EH (cell line): ENCODE measurements at places on chromosomes 5 and 9.

DNA sequence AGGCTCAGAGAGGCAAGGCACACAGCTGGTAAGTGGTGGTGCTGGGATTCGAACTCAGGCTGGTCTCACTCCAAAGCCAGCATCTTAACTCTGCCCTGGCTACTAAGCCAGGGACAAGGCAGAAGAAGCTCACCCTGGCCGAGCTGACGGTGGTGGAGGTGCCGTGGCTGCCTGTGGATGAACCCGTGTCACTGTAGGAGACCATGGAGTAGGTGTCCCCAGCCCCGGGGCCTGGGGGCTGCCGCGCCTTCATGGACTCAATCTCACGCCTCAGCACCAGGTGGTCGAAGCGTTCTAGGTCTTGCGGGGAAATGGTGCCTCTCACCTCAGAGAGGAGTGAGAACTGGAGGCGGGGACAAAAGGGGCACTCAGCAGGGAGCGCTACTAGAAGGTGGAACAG is 35.4 kb upstream of the AKNA start:
- no peak for DNase-seq

GRCh38 chr9:112332977-112333638 is at the start of gene PTBP3:
TSS of gene PTBP3 (minus strand) at chr9:112333619. CDS start at chr9:112297865, 35,754 bp downstream.
- DNase-seq = peak; percentile 77

GRCh38 chr9:35954942-35955546 is 2.9 kb downstream of the OR2S2 start:
- peak; percentile 80 for DNase-seq

- DNase-seq = no peak
Measured at GRCh38 chr5:22651355-22651754, 201.8 kb downstream of the CDH12 start.

DNA sequence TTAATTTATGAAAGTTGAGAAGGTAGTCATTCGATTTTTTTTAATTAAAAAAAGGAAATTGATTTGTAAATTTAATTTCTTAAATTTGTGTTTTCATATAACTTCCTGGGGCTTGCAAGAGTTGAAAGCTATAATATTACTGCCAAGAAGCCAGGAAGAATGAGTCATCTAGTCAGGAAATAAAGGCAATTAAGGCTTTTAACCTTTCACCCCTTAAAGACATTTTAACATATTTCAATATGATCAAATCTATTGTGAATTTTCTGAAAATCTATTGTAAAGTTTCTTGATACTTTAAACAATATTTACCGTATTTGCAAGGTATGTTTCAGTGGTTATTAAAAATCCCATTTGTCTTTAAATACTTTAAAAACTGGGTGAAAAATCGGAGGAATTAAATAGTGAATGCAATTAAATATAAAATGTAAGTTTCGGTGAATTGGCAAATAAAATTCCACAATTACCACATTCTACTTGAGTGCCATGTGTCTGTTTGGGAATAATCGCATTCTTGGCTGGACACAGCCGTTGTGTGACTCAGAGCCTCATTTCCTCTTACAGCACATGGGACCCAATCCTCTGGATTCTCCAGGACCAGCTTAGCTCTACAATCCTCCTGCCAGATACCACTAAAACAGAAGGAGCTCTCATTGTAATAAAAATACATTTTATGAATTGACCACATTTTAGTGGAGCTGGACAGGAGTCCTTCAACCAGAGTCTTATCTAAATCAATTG is 310.7 kb downstream of the HCN1 start:
- peak; percentile 58 for DNase-seq

GRCh38 chr5:110048491-110048890 is 358.8 kb downstream of the MAN2A1 start:
- DNase-seq = no peak

GRCh38 chr5:75690669-75691068 is 26.6 kb downstream of the POC5 start:
- DNase-seq = no peak

DNA sequence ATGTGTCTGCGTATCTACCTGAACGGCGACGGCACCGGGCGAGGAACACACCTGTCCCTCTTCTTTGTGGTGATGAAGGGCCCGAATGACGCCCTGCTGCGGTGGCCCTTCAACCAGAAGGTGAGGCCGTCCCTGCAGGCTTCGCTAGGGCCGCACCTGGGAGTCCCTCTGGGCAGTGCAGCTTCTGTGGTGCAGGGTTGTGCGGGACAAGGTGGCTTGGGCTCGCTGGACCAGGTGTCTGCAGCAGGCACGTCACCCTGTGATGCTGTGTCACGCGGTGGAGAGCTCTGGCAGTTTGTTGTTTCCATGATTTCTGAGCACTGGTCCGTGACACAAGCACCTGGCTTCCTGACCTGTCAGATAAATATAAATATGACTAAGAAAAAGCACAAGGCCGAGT is 20.7 kb downstream of the FBXW5 start:
- no peak for DNase-seq

GRCh38 chr9:88358723-88359122 is 29.5 kb upstream of the SPIN1 start:
- DNase-seq = no peak

- no peak for DNase-seq
Measured at GRCh38 chr5:377326-377981, 55.9 kb downstream of the AHRR start.

GRCh38 chr9:109560470-109561132 is 62.5 kb upstream of the PTPN3 start:
- DNase-seq = no peak

DNA sequence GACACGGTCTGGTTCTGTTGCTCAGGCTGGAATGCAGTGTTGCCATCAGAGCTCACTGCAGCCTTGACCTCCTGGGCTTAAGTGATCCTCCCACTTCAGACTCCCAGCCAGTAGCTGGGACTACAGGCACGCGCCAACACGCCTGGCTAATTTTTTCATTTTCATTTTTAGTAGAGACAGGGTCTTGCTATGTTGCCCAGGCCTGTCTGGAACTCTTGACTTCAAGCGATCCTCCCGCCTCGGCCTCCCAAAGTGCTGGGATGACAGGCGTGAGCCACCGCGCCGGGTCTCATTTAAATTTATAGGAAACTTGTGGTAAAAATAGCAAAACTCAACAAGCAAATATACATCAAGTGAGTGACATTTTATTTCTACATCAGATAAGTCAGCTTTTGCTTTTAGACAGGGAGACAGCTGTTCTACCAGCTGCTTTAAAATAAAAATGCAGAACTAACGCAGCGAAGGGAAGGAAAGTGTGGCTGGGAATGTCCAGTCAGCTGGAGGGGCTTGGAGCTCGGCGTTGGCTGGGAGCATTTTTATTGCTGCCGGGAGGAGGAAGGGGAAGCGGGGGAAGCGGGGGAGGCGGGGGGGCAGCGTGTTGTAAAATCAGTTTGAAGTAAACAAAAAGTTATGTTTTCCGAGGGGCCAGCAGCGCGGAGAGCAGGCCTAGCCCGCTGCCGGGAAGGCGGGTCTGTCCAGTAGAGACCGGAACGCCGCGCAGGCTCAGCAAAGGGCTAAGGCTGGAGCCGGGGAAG is 707 bp upstream of the ZFYVE16 start:
- peak; percentile 40 for DNase-seq

- peak; percentile 96 for DNase-seq
Measured at GRCh38 chr9:88749420-88749819, 214.4 kb downstream of the NXNL2 start.

DNA sequence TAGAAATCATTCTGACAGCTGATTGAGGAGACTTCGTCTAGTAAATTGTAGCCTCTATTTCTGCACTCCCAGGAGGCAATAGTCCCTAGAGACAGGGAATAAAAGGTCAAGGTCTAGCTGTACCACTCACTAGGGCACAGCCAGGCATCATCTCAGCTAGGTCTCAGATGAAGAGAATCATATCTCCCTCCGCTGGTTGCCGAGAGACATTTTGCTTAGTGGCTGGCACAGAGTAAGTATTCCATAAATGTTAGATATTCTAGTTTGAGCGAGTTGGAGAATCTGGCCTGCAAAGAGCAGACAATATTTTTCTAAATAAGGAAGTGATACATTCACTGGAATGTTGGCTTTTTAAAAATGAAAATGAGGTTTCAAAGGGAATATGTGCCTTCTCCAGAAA is 180.4 kb upstream of the ACTBL2 start:
- DNase-seq = peak; percentile 51

DNA sequence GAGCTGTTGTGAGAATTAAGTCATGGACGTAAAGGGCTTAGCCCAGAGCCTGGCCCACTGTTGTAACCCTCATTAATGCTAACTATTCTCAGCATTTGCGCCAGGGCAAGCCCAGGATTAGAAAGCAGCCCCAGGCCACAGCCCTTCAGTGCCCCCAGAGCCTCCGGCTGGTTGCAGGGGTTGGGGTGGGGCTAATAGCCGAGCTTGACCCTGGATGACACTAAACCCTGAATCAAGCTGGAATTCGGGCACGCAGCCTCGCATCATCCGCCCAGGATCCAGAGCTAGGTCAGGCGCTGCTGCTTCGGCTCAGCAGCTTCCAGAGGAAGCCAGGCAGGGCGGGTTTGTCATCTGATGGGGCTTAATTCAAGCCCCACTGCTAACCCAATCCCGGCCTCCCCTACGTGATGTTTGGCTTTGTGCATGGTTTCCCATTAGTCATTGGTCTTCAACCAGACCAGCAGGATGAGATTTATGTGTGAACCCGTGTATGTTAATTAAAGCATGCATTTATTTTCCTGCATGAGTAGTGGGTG is 1.2 kb upstream of the MEGF9 start:
- DNase-seq = peak; percentile 88

DNA sequence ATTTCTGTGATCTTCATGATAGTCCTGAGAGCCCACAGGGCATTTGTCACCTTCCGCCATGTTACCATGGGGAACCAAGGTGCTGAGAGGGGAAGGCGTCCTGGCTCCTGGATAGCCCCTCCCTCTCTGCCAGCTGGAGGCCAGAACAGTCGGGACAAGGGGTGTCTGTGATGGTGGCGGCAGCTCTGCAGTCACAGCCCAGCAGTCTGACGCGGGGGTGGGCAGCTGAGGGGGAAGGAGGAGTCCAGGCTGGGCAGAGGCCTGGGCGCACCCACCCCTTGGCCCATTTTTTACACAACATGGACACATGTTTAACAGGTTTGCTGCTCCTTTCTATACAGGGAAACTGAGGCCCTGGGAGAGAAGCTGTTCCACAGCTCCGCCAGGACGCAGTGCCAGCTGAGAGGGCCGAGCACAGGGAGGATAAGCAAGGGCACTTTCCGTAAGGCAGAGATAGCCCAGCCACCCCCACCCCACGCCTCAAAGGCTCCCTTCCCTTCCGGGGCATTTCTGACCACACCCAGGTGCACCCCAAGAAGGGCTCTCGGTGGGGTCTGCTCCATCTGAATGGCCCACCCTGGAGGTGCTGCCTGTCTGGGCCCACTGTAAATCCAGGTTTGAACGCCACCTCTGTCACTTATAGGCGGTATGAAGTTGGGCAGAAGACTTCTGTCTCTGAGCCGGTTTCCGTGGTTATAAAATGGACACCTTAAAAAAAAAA is 17.1 kb downstream of the LRRC8A start:
- no peak for DNase-seq

DNA sequence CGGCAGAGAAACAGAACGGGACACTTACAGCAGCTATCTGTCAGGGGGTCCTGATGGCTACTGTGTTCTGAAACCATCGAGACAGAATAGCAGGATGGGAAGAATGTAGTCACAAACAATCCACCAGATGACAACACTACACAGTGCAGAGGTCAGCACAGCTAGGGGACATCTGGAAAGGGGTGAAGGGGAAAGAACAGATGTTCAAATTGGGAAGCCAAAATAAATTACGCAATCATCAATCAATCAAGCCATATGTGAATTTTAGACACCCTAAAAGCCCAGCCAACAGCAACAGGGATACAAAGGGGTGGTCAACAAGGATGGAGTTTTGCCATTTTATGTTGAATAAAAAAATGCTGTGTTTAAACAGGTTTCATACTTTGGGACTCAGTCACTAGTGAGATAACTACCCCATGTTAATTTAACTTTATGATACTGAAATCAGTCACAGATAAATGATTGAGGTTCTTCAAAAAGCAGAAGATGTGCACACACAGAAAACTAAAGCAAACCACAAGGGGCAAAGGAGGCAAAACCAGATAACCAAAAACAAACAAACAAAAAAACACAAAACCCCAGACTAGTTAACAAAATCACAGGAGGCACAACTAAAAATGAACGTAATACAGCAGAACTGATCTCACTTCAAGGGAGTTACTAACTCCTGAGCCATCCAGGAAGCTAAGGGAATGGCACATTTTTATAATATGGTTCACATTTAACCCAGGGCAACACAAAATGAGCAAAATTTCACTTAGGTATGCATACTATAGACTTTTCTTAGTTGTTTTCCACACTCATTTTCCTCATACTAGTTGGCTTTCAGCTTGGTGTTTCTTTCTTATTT is 65.9 kb downstream of the HABP4 start:
- DNase-seq = peak; percentile 61

DNA sequence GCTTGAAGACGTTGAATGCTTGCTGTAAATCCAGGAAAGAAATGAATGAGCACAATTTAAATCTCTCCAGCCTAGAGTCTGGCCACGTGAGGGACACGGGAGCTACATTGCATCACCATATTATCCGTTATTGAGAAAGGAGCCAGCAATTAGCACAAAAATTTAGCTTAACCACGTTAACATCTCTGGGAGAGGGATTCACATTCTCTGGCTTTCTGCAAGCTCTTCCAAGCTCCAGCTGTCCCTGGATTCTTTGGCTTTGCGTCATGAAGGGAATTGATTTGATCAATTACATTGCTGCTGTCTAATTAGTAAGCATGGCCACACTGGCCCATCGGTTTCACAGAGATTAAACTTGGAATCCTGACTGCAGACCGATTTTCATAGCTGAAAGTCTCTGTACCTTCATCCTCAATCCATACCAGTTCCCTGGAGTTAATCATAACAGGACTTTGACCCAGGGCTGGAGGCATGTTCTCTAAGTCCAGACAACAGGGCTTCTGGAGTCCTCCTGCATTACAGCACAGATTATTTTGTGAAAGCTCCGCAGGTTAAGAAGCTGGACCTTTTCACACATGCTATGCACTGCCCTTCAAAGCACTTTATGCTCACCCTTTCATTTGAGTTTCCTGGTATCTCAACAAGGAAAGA is 31.6 kb downstream of the ADRA1B start:
- DNase-seq = peak; percentile 41

GRCh38 chr5:113824307-113824706 is 310.8 kb downstream of the YTHDC2 start:
- no peak for DNase-seq

DNA sequence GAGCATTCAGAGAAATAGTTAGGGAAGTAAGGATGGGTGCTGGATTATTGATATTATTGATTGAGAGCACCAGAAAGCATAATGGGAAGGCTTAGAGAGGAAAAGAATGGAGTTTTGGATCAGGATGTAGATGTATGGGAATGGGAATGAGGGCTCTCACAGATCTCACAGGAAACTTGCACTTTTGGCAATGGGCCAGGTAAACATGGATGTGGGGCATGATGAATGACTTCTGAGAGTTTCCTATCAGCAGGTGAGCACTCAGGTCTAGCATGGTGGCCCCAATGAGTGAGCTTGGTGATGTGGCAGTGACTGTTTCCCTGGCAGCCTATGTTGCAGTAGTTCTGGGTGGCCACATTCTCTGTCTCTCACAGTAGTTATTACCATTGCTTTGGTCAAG is 283.8 kb downstream of the FBXL7 start:
- no peak for DNase-seq

DNA sequence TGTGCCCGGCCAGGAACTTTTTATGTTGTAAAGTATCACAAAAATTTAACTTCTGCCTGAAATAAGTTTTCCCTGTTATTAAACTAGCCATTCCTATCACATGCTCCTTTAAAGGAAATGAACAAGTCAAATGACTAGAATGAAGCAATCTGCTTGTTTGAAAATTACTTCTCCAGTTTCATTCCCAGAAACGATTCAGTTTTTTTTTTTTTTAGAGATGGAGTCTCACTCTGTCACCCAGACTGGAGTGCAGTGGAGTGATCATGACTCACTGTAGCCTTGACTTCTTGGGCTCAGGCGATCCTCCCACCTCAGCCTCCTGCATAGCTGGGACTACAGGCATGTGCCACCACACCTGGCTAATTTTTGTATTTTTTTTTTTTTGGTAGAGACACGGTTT is 13.3 kb upstream of the GNG10 start:
- peak; percentile 33 for DNase-seq
